ENCODE measurements at places on chromosomes 6 and 20.

DNA sequence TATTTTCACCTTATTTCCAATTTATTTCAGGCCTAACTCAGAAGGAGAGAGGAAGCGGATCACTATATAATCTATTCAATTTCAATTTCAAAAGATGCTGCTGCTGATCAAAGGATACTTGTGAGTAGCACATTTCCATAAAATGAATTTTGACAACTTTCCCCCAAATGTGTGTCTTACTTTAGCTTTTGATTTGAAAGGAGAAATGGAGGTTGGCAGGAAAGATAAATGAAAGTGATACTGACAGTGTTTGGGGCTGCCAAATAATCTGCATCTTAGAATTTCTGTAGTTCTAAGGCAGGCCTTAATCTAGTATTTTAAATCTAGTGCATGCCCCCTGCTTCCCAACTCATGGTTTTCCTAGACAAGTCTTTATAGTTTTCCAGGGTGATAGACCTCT lies 535.4 kb downstream of the DOK5 start:
- no peak for DNase-seq

- peak; percentile 8 for DNase-seq
Observed at GRCh38 chr20:34705397-34706301, 1.5 kb downstream of the TP53INP2 start.

DNA sequence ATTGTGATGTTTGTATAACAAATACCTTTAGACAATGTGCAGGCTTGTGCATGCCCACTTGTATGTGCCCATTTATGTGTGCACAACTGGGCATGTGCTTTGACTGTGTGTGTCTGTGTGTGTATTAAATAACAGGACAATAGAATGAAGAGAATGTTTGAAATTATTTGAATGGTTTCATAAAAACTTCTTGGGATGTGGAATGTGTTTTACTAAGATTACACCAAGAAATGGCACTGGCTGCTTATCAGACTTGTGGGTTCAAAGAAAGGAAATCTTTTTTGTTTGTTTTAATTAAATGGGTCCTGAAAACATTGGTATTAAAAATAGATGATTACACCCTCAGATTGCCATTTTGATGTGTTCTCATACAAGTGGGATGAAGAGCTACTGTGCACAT lies 191.6 kb upstream of the CCN2 start:
- DNase-seq: no peak

GRCh38 chr20:61762167-61762710 lies 303.4 kb downstream of the TAF4 start:
- DNase-seq: no peak

DNA sequence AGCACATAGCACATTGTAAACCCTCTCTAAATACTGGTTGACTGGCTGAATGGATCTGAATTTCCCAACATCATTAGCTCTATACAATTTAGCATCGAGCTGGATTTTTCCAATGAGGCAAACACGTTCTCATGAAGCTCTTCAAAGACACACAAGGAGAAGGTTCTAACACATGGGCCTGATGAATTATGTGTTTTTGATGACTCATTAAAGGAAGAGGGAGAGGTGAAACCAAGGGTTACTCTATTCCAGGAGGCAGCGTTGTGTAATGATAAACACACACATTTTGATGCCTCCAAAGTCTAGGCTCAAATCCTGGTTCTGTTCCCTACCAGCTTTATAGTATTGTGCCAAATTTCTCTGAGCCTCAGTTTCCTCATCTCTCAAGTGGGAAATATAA lies 84.3 kb downstream of the PFDN4 start:
- DNase-seq: no peak
